ENCODE measurements at places on chromosomes 7 and 10. TPM values are rescaled to one million over a fixed set of nuclear protein-coding genes. Genes with fewer than 3 reads are reported as not detected.

DNA sequence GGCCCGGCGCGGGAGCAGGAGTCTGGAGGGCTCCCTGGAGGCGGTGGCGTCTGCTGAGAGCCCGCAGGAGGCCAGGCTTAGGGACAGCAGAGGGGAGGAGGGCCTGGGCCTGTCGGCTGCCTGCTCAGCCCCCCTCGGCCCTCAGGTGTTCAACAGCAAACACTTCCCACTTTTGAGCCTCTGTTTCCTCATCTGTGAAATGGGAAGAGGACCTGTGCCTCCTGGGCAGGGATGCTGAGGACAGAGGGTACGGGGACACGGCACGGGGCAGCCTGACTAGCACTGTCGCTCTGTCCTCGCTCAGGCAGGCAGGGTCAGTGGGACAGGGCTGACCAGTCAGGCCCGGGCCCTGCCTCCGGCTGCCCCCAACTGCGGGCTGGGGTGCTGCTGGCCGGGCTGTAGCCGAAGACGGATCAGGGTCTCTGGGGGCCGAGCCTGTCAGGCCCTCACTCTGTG, 663 bp downstream of the CYP2W1 start:
- no peak overlapping the region for H3K4me3 ChIP-seq
- H3K27me3 ChIP-seq, result peaks cover 2% of the 10 kb centered on the region
- no peaks in the 10 kb centered on the region for H3K36me3 ChIP-seq
- no peak overlapping the region for H3K27ac ChIP-seq

GRCh38 chr10:109982123-109982522, 25.7 kb upstream of the ADD3 start:
- H3K4me3 ChIP-seq, result no peak overlapping the region
- no peaks in the 10 kb centered on the region for H3K36me3 ChIP-seq
- H3K27me3 ChIP-seq, result peaks cover 5% of the 10 kb centered on the region
- DNase-seq, result no peak
- peaks cover 9% of the 10 kb centered on the region for H3K4me1 ChIP-seq
- H3K27ac ChIP-seq, result no peak overlapping the region

PDE1C gene
- not detected for total RNA-seq

SCART1 gene
- total RNA-seq, result 4.5 TPM

DNA sequence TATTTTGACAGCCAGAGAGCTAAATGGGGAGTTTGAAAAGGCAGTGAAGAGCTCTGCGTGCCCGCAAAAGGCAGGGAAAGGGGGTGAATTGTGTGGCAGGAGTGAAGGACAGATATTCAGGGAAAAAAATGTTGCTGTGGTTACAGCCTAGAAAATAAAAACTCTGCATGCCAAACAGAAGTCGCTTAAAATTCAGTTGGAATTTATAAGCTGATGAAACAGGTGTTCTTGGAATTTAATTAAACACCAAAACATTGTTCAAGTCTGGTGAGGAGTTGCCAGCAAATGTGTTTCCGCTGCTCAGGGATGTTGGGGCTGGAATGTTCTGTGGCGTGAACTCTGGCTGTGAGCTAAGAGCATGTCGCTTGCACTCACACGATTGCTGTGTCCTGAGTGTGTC, 169.3 kb downstream of the ADRA2A start:
- no peaks in the 10 kb centered on the region for H3K36me3 ChIP-seq
- H3K27me3 ChIP-seq, result peaks cover 7% of the 10 kb centered on the region
- H3K4me1 ChIP-seq, result no peaks in the 10 kb centered on the region
- DNase-seq, result no peak
- no peak overlapping the region for H3K27ac ChIP-seq

NMT2 gene
- 50.9 TPM for total RNA-seq

DNA sequence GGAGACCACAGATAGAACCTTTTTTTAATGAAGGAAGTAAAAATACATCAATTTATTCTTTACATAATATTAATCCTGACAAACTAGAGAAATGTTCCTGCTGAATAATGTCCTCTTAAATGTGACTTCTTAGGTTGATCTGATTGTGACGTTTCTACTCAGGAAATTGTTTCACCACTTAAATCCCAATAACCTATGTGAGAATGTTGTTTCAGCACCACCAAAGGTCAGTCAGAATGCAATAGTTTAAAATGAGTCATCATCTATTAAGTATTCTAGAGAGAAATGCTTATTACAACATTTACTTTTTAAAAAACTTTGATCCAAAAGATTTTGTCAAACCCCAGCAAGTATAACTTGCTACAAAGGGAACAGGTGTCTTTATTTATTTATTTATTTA, 155.4 kb upstream of the CACNA2D1 start:
- no peak overlapping the region for H3K4me3 ChIP-seq
- H3K4me1 ChIP-seq, result no peaks in the 10 kb centered on the region
- no peak for DNase-seq
- H3K27ac ChIP-seq, result no peak overlapping the region

OR2A42 gene
- total RNA-seq, result 0.04 TPM

GRCh38 chr10:90432866-90433265, 425.0 kb downstream of the HTR7 start:
- no peaks in the 10 kb centered on the region for H3K4me1 ChIP-seq
- no peak for DNase-seq
- no peaks in the 10 kb centered on the region for H3K36me3 ChIP-seq

DNA sequence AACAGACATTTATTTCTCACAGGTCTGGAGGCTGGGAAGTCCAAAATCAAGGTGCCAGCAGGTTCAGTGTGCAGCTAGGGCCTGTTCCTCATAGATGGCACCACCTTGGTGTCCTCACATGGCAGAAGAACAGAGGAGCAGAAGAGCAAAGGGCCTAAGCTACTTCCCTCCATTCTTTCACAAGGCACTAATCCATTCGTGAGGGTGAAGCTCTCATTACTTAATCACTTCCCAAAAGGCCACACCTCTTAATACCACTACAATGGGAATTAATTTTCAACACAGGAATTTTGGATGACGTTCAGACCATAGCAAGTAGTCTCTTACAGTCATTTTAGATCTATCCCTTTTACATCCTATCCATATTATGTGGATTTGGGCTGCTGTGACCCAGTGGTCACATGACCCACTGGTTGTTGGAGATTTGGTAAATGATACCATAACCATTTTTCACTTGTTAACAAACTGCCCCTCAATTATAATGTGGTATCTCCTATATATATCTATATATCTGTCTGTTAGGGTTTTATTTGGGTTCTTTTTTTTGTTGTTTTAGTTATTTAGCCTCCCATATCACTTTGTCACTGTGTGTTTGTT, 63.4 kb downstream of the BBS9 start:
- H3K36me3 ChIP-seq, result peaks cover 2% of the 10 kb centered on the region
- H3K27ac ChIP-seq, result no peak overlapping the region
- no peak for DNase-seq
